ENCODE measurements at places on chromosomes 12 and 14. TPM values are rescaled to one million over a fixed set of nuclear protein-coding genes. Genes with fewer than 3 reads are reported as not detected.
A peak's percentile ranks its signal among the peaks of the same experiment; 100 is the strongest.

- H3K4me3 ChIP-seq = no peak overlapping the region
- no peak for DNase-seq
- no peak overlapping the region for H3K27ac ChIP-seq
- peaks cover 2% of the 10 kb centered on the region for H3K36me3 ChIP-seq
- H3K27me3 ChIP-seq = no peaks in the 10 kb centered on the region
These were observed 40.5 kb downstream of the PARP11 start for GRCh38 chr12:3832738-3833137.

- peaks cover 26% of the 10 kb centered on the region for H3K4me1 ChIP-seq
- no peak for DNase-seq
- no peak overlapping the region for H3K4me3 ChIP-seq
- peak overlapping the region; percentile 32 for H3K27ac ChIP-seq
These were observed 35.1 kb downstream of the PELI2 start for GRCh38 chr14:56153267-56153666.

DNA sequence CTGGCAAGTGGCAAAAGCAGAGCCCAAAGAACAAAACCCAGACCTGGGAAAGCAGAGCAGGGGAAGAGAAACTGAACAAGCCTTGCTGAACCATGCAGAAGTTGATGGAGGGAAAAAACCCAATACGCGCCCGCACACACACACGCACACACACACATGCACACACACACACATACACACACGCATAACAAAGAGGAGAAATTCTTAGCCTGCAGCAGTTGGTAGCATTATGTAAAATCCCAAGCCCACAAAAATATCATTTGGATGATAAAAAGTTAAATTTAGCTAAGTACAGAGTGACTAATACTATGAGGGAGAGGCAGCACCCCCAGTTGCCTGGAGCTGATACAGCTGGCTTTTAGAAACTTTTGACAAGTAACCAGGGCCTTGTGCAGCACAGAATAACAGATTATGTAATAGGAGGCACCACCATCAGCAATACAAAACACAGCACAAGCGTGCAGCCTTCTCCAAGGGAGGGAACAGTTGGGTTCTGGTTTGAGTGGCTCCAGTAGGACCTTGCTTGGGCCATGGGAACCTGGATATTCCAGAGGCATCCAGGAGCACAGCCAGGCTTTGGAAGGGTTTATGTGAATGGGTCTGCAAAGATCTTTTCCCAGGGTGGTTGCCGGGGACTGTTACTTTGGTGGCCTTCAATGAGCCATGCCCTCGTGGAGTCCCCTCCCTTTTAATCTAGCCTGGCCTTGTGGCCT, 35.3 kb downstream of the PITPNM2 start:
- no peaks in the 10 kb centered on the region for H3K36me3 ChIP-seq
- H3K4me1 ChIP-seq = peaks cover 50% of the 10 kb centered on the region
- H3K4me3 ChIP-seq = no peak overlapping the region
- H3K27me3 ChIP-seq = no peaks in the 10 kb centered on the region
- H3K27ac ChIP-seq = peak overlapping the region; percentile 85
- DNase-seq = no peak

GRCh38 chr12:94147991-94148738, at the start of gene PLXNC1:
PLXNC1 (plus strand) TSS chr12:94148577; CDS start chr12:94148972, 395 bp downstream.
- no peaks in the 10 kb centered on the region for H3K36me3 ChIP-seq
- H3K27me3 ChIP-seq = peaks cover 75% of the 10 kb centered on the region
- H3K27ac ChIP-seq = no peak within 1 kb of the TSS
- peak within 1 kb of the TSS; percentile 68 for H3K4me3 ChIP-seq

GRCh38 chr14:89107626-89108025, 283.2 kb downstream of the TTC8 start:
- no peaks in the 10 kb centered on the region for H3K36me3 ChIP-seq
- H3K27ac ChIP-seq = no peak overlapping the region
- DNase-seq = no peak
- H3K27me3 ChIP-seq = peaks cover 37% of the 10 kb centered on the region
- H3K4me3 ChIP-seq = no peak overlapping the region
- no peaks in the 10 kb centered on the region for H3K4me1 ChIP-seq

GRCh38 chr14:67311868-67312267, 47.7 kb downstream of the ATP6V1D start:
- H3K4me3 ChIP-seq = no peak overlapping the region
- H3K27me3 ChIP-seq = no peaks in the 10 kb centered on the region

DNA sequence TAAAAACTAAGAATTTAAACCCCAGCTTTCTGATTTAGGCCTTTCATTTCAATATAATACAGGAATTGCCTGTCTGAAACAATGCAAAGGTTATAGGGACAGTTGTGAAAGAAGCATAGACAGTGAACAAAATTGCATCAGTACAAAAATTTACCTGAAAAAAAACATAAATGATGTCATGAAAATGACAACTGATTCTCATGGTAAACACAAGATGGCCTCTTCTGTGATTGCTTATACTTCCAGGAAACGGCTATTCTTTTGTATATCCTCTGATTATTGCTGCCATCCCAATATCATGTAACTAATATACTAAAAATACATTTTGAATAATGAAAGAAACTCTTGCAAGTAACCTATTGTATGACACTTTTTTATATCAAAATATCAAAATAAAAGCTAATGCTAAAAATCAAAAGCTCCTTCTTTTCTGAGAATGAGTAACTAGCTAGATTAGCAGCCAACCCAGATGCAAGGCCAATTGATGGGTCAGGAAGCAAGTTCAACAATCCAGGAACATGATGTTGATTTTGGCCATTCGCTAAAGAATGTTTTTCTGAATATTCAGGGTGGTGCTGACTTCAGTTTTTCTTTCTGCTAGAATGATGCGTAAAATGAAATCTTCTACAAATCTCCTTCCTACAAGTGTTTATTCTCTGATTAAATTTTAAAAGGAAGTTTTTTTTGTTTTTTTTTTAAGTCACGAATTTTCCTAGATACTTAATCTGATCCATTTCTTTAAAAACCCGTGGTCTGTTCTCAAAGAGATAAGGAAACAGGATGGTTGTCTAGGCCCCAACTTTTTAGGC, 83.6 kb downstream of the ALX1 start:
- H3K27ac ChIP-seq = peak overlapping the region; percentile 70
- DNase-seq = no peak
- H3K36me3 ChIP-seq = no peaks in the 10 kb centered on the region
- H3K4me1 ChIP-seq = peaks cover 13% of the 10 kb centered on the region
- no peak overlapping the region for H3K4me3 ChIP-seq

DNA sequence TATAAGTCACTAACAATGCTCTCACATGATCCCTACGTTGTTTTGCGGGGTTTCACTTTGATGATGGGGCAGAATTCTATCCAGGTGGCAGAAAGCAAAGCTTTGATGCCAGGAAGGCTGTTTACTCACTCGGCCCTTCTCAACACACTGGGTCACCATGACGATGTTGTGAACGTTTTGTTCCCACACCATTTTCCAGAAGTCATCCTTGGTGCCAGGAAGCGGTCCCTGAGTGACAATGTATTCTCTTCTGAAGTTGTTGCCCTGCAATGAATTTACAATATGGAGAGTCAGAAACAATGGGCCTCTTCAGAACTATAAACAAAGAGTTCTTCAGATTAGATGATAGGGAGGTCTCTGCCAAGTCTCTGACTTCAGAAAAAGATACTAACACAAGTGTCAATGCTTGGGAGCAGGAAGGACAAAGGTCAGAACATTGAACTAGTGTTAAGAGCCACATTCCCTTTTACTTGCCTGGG, 101.3 kb downstream of the PTPRB start:
- H3K4me1 ChIP-seq = no peaks in the 10 kb centered on the region
- H3K27me3 ChIP-seq = peaks cover 4% of the 10 kb centered on the region
- no peaks in the 10 kb centered on the region for H3K36me3 ChIP-seq
- no peak overlapping the region for H3K27ac ChIP-seq
- no peak overlapping the region for H3K4me3 ChIP-seq
- DNase-seq = no peak

GRCh38 chr12:6551496-6552139, 4.2 kb downstream of the IFFO1 start:
- peaks cover 8% of the 10 kb centered on the region for H3K36me3 ChIP-seq
- peak overlapping the region; percentile 96 for H3K27ac ChIP-seq
- peaks cover 69% of the 10 kb centered on the region for H3K4me1 ChIP-seq
- H3K27me3 ChIP-seq = no peaks in the 10 kb centered on the region
- DNase-seq = no peak

DNA sequence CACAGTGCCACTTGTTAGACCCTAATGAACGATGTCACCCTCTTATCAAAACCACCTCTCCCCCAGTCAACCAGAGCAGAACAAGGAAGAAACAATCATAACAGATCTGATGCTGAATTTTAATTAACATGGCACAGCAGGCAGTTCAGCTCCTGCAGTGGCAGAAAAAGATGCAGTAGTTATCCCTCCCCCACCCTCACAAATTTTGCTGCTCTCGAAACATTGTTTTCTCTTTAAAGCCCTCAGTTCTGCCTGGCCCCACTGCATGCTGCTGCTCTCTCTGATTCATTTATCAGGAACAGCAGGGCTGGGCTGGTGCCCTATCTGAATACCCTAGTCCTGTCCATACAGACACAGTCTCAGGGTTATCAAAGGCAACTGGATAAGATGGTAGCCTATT, 12.2 kb downstream of the CCDC175 start:
- no peaks in the 10 kb centered on the region for H3K4me1 ChIP-seq
- no peak for DNase-seq
- H3K27ac ChIP-seq = no peak overlapping the region
- H3K36me3 ChIP-seq = no peaks in the 10 kb centered on the region
- H3K27me3 ChIP-seq = peaks cover 44% of the 10 kb centered on the region
- H3K4me3 ChIP-seq = no peak overlapping the region

DNA sequence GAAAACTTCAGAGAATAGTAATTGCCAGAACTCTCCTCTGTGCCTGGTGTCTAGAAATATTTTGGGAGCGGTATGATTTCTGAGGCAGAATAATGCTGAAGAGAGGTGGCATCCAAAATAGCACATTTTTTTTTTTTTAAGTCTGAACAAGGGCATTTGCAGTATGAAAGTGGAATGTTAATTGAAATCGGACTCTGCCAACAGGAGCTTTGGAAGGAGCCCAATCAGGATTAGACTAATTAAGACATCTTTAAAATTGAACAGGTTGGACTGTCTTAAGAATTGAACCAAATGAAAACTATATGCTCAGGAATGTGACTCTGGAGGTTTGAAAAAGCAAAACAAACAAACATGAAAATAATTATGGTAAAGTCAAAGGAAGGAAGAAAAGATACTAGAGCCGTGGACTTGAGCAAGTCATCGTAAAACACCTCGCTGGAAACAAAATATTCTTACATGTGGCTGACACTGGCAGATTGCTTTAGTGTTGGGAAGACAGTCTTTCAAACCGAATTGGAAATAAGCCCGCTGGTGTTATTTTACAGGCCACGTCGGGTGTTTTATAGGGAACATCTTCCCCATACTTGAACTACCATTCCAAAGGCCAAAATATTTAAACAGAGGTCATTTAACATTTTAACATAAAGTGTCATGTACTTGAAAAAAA, 436.3 kb downstream of the VRK1 start:
- no peak overlapping the region for H3K4me3 ChIP-seq
- DNase-seq = no peak
- no peak overlapping the region for H3K27ac ChIP-seq
- H3K4me1 ChIP-seq = no peaks in the 10 kb centered on the region
- H3K36me3 ChIP-seq = no peaks in the 10 kb centered on the region
- H3K27me3 ChIP-seq = no peaks in the 10 kb centered on the region

DNA sequence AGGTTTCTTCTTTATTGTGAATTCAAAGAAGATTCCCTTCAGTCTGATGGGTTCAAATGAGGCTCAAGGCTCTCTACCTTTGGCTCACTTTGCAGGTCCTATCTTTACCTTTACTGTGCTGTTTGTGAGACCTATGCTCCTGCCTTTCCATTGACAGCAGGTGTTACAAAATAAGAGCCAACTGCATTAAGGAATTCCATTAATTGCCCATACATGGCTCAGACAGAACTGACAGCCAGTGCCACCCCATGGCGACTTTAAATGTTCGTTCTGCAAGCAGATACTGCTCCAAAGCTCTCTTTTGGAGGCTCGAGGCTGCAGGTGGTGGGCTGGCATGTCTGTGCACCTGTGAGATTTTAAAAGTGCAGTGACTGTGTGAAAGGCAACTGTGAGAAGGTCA, 44.7 kb downstream of the RBM19 start:
- no peaks in the 10 kb centered on the region for H3K27me3 ChIP-seq
- H3K36me3 ChIP-seq = peaks cover 23% of the 10 kb centered on the region
- no peak overlapping the region for H3K27ac ChIP-seq
- no peaks in the 10 kb centered on the region for H3K4me1 ChIP-seq
- no peak for DNase-seq

Gene GNB3
- 8.3 TPM for total RNA-seq

Gene OAS2
- not detected for total RNA-seq

Gene EEA1
- 31.1 TPM for total RNA-seq

Gene PHETA1
- 13.6 TPM for total RNA-seq

Gene RTL1
- not detected for total RNA-seq

Gene APOLD1
- total RNA-seq = 11.1 TPM

All from osteocyte (in vitro differentiated cells).